ENCODE measurements at places on chromosomes 3 and 15.

GRCh38 chr3:156251424-156251823 lies 131.0 kb downstream of the KCNAB1 start:
- DNase-seq, result no peak

GRCh38 chr3:17431004-17431403 lies 311.4 kb downstream of the TBC1D5 start:
- no peak for DNase-seq

GRCh38 chr3:138062037-138062436 lies 52.1 kb downstream of the CLDN18 start:
- DNase-seq, result no peak

- no peak for DNase-seq
Observed at GRCh38 chr3:72307438-72308115, 522.6 kb upstream of the PROK2 start.

GRCh38 chr3:58176827-58177489 lies 33.8 kb downstream of the DNASE1L3 start:
- no peak for DNase-seq

GRCh38 chr3:31165399-31165860 lies 271.0 kb upstream of the GADL1 start:
- no peak for DNase-seq

- no peak for DNase-seq
Observed at GRCh38 chr3:45762647-45763302, 33.6 kb downstream of the SLC6A20 start.

DNA sequence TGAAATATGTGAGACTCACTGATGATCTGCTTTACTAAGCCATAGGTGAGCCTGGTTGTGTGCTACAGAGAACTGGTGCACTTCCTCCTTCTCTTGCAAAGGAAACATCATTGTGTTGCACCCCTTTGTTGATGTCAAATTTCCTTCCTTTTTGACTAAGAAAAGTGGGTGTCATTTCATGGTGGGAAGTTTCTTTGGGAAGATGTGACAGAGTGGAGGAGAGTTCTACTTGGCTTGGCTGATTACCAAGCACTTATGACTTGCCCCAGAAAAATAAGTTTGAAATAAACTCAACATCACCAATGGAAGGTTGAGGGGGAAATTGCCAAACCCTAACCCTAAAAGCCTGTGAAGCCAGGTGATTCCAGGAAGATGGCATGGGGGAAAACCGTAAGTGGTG lies 53.5 kb upstream of the KIF23 start:
- no peak for DNase-seq

Data from stimulated activated CD4-positive, alpha-beta T cell treated with anti-CD3 and anti-CD28 coated beads, Interleukin-12 subunit alpha, Interleukin-12 subunit beta, amount 100 ng/mL, for 48 hours (primary cell).